B cell (primary cell): ENCODE measurements at places on chromosomes 11 and 22. TPM values are rescaled to one million over a fixed set of nuclear protein-coding genes. Genes with fewer than 3 reads are reported as not detected.

Gene ZNF280B
- 2.9 and 3.5 TPM in 2 replicates for total RNA-seq

Gene OSM
- total RNA-seq = 1.7 and 1.8 TPM in 2 replicates

Gene NPTXR
- total RNA-seq = 0.68 and 0.71 TPM in 2 replicates

Gene RIMBP3C
- 0.89 and 1.3 TPM in 2 replicates for total RNA-seq

Gene ELFN2
- total RNA-seq = 0.12 and 0.22 TPM in 2 replicates
